ENCODE measurements at places on chromosomes 12 and 14.

GRCh38 chr12:11901701-11902524 is 168.8 kb upstream of the BCL2L14 start:
- no peak for DNase-seq

- no peak for DNase-seq
Observed at GRCh38 chr12:101722392-101722791, 16.9 kb downstream of the SYCP3 start.

- no peak for DNase-seq
Observed at GRCh38 chr12:108722992-108723766, 8.1 kb downstream of the CORO1C start.

DNA sequence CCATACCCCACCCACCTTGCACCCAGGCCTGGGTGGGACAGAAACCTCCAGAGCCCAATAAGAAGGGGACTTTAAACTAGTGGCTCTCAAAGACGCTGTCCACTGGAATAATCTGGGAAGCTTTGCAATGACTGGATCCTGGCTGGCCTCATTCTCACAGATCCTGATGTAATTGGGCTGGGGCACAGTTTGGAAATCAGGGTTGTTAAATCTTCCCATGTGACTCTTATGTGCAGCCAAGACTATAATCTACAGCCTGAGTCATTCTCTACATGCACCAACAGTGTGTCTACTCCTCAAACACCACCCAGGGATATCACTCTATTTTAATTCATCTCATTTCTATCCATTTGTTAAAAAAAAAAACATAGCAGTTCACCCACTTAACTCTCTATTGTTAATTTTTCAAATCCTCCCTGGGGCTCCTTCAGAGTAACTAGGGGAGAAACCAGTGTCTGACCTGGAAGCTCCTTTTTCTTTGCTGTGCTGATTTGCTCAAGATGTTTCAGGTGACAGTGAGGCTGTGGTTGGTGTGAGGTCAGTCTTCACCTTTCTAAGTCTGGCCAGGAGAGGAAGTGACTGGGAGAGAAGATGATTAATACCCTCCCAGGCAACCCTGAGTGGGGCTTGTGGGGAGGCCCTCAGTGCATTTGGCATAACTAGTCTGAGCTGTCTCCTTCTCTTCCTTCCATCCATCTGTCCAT is 211.6 kb upstream of the SFSWAP start:
- no peak for DNase-seq

- no peak for DNase-seq
Observed at GRCh38 chr12:82174383-82174782, 183.8 kb downstream of the CCDC59 start.

- DNase-seq: no peak
Observed at GRCh38 chr14:52902971-52903619, 47.8 kb downstream of the FERMT2 start.

- DNase-seq: no peak
Observed at GRCh38 chr12:125161712-125162022, 96.4 kb downstream of the AACS start.

- no peak for DNase-seq
Observed at GRCh38 chr14:88324930-88325329, 1.9 kb upstream of the KCNK10 start.

GRCh38 chr12:111215881-111216280 is 153.0 kb downstream of the PHETA1 start:
- no peak for DNase-seq

GRCh38 chr12:58361056-58361455 is 419.7 kb downstream of the ATP23 start:
- no peak for DNase-seq

Data from HAP-1 (cell line).